ENCODE measurements at places on chromosomes 2 and 18.

GRCh38 chr2:46062637-46063412, 234.4 kb upstream of the EPAS1 start:
- peak; percentile 52 for DNase-seq

DNA sequence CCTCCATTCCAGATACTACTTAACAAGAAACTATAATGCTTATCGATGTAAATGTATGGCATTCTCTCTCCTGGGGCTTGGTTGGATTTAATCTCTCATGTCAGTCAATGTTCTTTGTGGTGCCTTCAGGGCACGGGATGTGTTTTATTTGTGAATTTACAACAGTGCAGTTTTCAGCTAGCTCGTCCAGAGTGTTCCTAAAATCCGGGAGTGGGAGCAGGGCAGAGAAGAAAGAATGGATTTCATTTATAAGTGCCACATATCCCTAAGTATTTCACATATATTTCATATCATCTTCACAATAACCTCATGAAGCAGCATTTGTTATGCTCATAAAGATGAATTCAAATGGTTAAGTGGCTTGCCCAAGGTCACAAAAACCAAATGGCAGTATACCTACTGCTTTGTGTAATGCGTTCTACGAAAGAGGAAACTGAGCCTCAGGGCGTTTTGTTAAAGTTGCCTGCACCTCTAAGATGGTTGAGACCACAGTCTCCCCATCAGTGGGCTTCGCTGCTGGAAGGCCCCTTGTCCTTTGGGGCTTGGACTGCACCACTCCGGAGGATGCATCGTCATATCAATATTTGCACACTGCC, 134.7 kb upstream of the MGAT5 start:
- DNase-seq = no peak

- DNase-seq = no peak
These were observed 3.1 kb downstream of the DCC start for GRCh38 chr18:52343138-52343537.

GRCh38 chr2:152176113-152176714, 651 bp upstream of the STAM2 start:
- no peak for DNase-seq

DNA sequence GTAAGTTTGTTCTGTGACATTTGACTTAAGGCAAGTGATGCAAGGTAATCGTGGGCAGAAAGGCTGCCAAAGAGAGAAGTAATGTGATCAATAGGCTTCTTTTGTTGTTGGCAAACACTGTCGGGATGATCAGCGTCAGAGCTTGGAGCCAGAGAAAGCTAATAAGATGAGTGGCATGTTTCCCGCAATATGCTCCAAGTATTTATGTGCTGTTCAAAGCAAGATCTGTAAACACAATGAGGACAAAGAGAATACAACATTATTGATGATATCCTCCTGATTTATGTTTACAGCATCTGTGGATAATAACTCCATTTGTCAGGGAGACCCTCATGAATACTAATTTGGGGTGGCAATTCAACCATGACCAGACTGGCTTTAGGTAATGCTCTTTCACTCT, 603.3 kb downstream of the TDRD15 start:
- DNase-seq = no peak

DNA sequence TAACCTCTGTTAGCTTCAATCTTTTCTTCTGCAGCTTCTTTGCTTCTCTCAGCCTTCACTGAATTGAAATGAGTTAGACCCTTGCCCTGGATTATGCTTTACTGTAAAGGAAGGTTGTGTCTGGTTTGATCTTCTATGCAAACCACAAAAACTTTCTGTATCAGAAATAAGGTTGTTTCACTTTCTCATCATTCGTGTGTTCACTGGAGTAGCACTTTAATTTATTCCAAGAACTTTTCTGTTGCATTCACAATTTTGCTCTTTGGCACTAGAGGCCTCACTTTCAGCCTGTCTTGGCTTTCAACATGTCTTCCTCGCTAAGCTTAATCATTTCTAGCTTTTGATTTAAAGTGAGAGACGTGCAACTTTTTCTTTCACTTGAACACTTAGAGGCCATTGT, 365.3 kb downstream of the TDRD15 start:
- no peak for DNase-seq

GRCh38 chr2:122168799-122169198, 413.3 kb downstream of the TSN start:
- DNase-seq = no peak

- DNase-seq = no peak
These were observed 10.5 kb downstream of the IMPACT start for GRCh38 chr18:24436939-24437338.

GRCh38 chr2:65292461-65293011, 64.9 kb downstream of the ACTR2 start:
- no peak for DNase-seq

- no peak for DNase-seq
These were observed 114.1 kb downstream of the BCL11A start for GRCh38 chr2:60439219-60439974.

DNA sequence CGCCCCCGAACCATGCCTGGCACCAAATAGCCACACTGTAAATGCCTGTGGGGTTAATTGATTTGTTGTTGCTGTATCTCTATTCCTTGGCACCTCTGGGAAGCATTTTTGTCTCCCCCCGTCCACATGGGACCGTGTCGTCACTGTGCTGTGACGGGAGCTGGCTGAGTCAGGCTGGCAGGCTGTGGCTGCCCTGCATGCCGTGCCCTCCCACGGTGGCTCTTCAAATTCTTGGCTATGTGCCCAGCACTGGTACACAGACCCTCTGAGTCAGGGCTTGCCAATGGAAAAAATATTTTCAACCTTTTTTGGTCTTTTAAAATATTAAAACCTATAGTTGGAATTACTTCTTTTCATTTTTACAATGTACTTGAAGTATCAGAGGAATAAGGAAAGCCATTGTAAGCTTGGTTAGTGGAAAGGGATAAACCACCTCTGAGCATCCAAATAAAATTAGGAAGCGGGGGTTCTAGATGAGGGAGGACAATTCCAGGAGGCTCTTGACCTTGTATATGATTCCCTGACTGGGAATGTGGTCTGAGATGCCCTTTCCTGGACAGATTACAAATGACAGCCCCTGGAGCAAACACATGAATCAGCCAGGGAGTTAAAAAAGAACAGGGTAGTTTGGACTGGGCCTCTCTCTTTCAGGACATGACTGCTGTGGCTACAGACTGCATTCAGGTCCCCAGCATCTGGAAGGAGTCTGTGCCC, 59.4 kb downstream of the DGKD start:
- DNase-seq = peak; percentile 57

DNA sequence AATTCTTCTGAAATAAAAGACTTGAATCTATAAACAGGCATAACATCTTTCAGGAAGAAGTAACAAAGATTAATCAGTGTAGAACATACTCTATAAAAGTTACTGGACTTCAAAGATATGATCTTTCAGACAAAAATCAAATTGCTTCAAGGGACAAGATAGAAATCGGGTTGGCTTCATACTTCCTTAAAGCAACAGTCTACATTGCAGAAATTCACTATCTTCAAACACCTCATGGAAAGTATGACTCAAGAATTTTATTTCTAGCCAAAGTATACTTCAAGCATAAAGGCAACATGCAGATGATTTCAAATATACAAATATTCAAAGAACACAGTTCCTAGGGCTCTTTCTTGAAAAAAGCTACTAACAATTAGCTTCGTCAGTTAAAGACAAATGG, 240.7 kb downstream of the SRBD1 start:
- DNase-seq = no peak

- DNase-seq = no peak
These were observed 1344.4 kb upstream of the CELF4 start for GRCh38 chr18:38909972-38910371.

DNA sequence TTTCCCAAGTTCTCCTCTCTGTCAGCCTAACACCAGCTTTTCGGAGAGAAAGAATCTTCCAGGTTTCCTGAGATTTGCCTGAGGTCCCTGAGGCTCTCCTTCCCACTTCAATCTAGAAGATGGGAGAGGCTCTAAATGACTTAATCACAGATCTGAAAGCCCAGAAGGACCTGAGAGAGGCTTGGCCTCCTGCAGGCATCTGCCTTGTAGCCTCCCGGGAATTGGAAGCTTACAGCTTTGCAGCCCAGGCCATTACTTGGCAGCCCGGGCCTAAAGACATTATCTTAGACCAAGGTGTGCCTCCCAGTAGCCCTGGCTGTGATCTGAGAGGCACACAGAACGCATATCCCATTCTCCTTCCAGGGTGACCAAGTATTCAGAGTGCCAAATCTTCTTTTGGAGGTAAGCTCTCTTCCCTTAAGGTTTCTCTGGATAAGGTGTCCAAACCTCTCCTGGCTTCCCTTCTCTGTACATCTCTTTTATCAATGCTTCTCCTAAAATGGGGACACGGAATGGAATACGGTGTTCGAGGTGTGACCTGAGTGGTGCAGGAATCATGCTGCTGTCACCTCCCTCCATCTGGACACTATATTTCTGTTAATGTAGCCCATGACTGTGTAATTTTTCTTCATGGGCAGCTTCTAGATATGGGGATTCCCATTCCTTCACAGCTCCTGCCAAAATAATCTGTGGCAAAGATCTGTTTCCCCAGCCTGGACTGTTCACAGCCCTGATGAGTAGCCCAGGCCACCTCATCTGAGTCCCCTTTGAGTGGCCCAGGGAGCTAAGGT, 16.0 kb downstream of the CTIF start:
- DNase-seq = no peak

DNA sequence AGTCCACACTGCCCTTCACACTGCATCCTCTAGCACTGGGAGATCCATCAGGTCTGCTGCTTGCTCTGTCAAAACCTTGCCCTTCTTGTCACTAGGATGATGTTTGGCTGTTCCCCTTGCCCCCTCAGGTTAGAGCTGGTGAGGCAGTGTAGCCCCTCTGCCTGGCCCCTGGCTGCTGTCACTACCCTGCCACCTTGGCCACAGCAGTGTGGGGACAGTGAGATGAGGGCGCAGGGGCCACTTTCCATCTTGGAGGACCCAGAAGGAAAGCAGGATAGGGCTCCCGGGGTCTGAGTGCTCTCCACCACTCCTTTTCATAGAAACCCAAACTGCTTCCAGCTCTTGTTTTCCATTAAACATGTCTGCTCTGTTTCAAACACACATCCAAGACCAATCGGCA, 19.9 kb downstream of the THSD7B start:
- DNase-seq = no peak

DNA sequence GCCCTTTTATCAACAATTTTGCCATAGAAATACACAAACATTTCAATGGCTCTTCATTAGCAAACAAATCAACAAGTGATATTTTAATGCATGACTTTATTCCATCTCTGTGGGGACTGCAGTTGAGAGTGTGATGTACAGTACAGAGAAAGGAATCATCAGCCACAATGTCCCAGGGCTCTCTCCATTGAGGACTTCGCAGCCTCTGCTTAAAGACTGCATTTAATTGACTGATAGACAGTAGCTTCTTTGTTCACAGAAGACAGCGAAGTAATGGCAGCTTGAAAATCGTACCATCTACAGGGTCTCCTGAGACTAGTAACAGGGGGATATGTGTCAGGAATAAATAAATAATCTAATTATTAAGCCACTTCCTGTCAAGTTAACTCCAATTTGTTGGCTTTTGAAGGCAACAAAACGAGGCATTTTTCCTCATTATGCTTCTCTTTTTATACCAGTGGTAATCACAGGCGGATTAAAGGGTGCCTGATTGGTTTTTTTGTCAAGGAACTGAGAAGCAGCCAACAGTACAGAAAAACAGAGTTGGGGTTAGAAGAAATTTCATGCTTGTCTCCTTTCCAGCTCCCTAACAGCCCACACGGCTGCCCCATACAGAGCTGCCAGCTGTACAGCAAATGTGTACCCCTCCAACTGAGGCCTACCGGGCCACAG, 164.3 kb downstream of the ZNF521 start:
- DNase-seq = no peak

GRCh38 chr2:209472871-209473270, 49.0 kb downstream of the MAP2 start:
- DNase-seq = no peak

- DNase-seq = no peak
These were observed 21.4 kb downstream of the SMYD1 start for GRCh38 chr2:88088999-88089398.

- DNase-seq = no peak
These were observed 41.5 kb upstream of the TANK start for GRCh38 chr2:161118722-161119121.

- DNase-seq = no peak
These were observed 2.9 kb upstream of the SCYGR2 start for GRCh38 chr2:227595797-227596196.

DNA sequence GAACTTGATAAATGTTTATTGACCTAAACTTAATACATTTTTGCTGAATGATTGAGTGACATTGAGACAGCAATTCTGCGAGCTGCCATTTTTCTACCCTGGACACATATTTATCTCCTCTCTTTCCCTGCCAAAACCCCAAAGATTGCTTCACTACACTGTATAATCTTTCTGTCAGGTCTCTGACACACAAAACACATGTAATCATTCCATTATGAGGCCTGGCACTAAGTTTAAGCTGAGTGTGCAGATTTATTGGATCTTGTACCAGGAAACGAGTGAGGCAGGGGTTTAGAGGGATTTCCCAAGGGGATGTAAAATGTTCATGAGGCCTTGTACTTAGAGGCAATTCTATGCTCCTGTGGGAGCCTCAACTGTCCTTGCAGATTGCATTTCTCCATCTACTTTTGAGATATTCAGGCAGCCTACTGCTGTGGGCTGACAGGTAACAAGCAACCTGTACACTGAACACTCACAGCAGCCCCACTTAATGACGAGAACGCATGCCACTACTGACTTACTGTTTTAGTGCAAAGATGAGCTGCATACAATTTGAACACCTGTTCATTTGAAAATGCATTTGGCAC, 13.7 kb upstream of the OSR1 start:
- no peak for DNase-seq

- peak; percentile 61 for DNase-seq
These were observed 289.2 kb downstream of the TNS1 start for GRCh38 chr2:217713395-217714286.

All from stimulated activated CD8-positive, alpha-beta memory T cell treated with anti-CD3 and anti-CD28 coated beads, Interleukin-4, amount 100 ng/mL, for 24 hours (primary cell).